ENCODE measurements at places on chromosomes 2 and 18.

GRCh38 chr2:211611061-211611518, 927.5 kb downstream of the ERBB4 start:
- no peak for DNase-seq

DNA sequence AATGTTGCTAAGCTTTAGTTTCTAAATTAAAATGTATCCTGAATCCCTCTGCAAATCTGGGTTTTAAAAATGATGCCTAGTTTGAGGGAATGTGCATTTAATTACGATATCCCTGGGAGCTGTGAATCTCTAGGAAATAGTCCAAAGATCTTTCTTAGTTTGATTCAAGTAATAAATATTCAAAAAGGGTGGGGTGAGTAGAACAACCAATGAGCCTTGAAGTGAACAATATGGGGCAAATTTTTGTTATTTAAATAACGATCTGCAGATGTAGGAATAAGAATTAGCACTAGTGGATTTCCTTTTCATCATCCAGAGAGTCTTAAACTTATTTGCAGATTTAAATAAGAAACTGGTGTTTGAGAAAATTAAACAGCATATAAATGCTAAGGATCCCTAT, 106.3 kb downstream of the ACVR1 start:
- peak; percentile 37 for DNase-seq

GRCh38 chr18:24395049-24395795, 2.4 kb downstream of the OSBPL1A start:
- DNase-seq = no peak

DNA sequence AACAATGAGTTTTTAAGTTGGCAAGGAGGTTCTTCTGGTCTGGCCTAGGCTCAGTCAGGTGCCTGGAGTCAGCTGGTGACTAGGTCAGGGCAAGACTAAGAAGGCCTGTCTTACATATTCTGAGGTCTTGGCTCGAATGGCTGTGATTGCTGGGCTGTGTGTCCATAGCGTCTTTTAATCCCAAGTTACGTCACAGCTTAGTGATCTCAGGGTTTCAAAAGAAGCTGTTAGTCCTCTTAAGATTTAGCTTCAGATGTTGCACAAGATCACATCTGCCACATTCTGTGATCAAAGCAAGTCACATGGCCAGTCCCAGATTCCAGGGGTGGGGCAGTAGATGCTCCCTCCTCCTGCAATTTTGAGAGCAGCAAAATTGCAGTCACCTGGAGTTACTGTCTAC, 61.3 kb downstream of the PKP4 start:
- DNase-seq = no peak

- peak; percentile 18 for DNase-seq
Observed at GRCh38 chr2:108971661-108972566, 17.1 kb downstream of the EDAR start.

DNA sequence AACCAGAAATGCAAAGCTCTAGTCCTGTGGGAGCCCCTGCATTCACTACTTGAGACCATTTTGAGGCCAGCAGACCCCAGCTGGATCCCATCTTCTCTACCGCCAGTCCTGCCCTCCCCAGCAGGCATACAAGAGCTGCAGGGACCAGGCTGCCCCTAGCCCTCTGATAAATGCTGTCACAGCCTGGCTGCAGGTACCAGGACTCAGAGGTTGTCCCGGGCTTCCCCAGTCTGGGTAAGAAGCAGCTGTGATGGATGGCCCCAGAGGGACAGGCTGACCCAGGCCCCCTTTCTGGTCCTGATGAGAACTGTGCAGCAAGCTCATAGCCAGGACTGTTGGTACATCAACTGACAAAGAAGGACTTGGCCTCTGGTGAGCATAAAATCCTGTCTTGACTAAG, 132.9 kb upstream of the APCDD1 start:
- DNase-seq = no peak

DNA sequence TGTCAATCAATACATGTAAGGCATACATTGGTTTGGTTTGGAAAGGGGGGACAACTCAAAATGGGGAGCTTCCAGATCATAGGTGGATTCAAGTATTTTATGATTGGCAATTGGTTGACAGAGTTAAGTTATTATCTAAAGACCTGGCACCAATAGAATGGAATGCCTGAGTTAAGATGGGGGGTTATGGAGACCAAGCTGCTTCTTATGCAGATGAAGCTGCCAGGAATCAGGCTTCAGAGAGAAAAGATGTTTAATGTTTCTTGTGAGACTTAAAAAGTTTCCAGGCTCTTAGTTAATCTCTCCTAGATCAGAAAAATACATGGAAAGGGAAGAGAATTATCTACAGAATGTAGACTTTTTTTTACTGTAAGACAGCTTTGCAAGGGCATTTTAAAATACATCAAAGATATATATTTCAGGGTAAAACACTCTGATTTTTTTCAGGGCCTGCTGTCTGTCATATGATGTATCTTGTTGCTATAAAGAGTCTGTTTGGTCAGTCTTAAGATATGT, 1343.2 kb upstream of the LRRTM1 start:
- DNase-seq = no peak

GRCh38 chr2:156903335-156903734, 354.2 kb upstream of the GALNT5 start:
- DNase-seq = no peak

GRCh38 chr2:42962508-42962953, 170.1 kb upstream of the HAAO start:
- peak; percentile 65 for DNase-seq

DNA sequence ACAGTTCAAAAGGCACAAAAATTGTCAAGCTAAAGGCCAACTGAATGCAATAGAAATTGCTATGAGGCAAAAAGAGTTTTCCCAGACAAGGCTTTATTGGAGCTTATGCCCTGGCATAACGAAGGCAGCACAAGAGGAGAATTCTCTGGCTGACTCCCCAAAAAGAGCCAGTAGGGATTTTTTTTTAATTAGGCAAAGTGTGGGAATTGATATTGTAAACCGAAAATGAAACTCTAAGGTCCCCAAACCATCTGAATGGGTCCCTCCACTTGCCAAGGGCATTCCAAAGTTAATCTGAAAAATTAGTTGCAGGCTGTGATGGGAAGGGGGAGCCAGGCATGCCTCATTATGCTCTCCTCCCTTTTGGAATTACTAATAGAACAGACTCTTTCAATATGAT, 118.9 kb downstream of the SPOPL start:
- DNase-seq = no peak

Data from fibroblast of skin of scalp (primary cell).